Left lung (tissue), 14 donors: ENCODE measurements at places on chromosomes 11 and 22. TPM values are rescaled to one million over a fixed set of nuclear protein-coding genes. Genes with fewer than 3 reads are reported as not detected.

NUP98 gene
- 59.9 TPM for total RNA-seq

OR51V1 gene
- total RNA-seq: not detected

GRCh38 chr11:60029015-60029632 is 11.1 kb upstream of the OOSP2 start:
- DNase-seq: no peak

XKR3 gene
- 0.15 TPM for total RNA-seq

DNA sequence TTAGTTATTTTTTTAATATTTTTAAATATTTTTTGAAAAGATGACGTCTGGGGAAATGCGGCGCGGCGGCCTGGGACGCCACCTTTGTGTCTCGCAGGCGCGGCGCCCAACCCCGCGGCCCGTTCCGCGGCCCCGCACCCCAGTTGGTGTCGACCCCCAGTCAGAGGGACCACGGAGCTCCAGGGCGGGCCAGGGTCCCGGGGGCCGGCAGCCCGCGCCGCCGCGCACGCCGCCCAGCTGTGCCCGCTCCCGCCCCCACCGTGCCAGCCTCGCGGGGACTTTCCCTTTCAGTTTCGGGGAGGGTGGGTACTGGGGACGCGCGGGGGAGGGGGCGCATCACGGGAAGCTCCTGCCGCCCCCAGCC is 1.6 kb downstream of the CCND1 start:
- DNase-seq: peak; percentile 82

TMEM45B gene
- total RNA-seq: 24.3 TPM

SPON1 gene
- 136 TPM for total RNA-seq

DNA sequence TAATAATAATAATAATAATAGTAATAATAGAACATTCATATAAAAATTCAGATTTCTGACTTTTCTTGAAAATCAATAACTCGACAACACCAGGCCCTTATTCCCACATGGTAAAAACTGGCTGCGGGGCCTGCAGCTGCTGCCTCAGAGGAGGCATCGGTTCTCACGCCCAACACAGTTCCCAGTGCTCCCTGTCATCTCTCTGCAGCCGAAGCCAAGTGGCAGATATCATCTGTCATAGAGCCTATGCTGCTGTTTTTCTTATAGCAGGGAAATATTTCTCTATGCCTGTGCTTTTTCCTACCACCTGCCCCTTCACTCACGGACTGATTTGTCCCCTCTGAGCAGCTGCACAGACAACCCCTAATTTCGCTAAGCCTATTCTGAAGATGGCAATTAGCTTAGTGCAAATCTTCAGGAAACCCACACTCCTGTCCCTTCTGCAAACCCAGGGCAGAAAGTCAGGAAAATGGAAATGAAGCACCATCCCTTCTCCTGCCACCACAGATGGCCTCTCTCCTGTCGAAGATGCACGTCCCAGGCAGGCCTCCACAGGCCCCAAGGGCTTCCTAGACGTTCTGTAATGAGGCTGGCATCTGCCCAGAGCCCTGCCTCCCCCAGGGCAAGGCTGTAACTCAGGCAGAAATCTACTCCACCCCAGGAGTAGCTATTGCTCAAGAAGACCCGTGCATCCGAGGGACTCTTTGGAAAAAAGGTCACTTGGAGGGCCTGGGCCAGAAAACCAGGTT is 66.7 kb downstream of the SYN3 start:
- DNase-seq: no peak

DNA sequence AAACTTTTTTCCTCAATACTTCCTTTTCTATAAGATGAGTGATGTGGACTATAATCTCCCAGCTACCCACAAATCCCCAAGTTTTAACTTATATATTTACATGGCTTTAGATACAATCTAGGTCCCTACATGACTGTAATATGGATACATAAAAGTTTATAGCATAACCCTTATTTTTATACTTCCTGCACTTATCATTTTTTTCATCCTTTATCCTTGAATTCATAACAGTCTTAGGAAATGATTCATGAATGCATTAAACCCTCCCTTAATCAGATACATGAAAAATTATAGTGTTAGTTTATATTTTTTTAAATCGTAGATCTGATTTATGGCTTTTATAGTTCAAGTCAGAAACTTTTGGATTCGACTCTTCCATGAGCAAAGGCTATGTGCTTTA is 195.8 kb downstream of the MAML2 start:
- no peak for DNase-seq

DNA sequence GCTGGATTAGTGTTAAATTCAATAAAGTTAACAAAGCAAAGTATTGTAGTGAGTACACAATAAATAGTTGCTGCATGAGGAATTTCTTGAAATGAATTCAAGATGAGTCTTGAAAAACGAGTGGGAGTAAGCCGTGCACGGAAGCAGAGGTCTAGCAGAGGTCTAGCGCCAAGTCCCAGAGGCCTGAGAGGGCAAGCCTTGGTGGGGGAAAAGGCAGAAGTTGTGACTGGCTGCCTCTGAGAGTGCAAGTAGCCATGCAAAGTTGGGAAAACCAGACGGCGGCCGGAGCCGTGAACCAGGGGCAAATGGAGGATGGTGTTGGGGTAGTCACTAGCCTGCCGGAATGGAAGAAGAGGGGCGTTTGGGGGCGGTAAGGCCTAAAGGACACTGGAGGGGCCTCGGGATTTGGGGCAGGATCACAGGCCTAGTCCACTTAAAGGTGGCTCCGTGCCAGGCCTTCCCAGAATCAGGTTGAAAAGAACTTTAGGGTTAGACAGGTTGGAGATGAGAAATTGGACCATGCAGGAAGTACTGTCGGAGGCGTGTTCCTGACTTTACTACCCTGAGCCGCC is 379 bp upstream of the SLC3A2 start:
- peak; percentile 68 for DNase-seq

DNA sequence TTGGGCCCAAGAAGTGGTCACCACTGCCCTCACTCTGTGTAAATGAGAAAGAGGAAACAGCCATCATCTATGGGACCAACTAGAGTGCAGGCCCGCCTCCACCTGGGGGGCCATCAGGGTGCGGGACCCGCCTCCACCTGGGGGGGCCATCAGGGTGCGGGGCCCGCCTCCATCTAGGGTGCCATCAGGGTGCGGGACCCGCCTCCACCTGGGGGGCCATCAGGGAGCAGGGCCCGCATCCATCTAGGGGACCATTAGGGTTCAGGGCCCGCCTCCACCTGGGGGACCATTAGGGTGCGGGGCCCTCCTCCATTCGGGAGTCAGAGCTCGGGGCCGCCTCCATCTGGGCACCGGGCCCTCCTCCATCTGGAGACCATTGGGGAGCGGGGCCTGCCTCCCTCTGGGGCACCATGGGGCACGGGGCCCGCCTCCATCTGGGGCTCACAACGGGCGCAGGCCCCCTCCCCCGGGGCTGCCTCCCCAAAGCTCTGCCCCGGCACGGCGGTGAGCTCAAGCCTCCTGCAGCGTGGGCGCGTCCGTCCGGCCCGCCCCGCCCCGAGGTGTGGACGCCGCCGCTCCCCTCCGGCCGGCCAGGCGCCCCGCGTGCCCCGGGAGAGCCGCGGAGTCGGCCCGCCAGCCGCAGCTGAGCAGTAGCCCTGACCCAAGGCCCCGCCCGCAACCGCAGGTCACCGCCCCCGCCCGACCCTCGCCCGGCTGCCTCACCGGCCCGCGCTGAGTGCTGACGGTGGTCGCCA is 512 bp downstream of the TOLLIP start:
- DNase-seq: no peak

TESMIN gene
- total RNA-seq: 1.1 TPM

GRCh38 chr11:111637885-111638284 is 35.6 kb downstream of the SIK2 start:
- DNase-seq: no peak
